Daoy (cell line): ENCODE measurements at places on chromosomes 2 and 18. TPM values are rescaled to one million over a fixed set of nuclear protein-coding genes. Genes with fewer than 3 reads are reported as not detected.

GRCh38 chr2:55877087-55877436 lies 46.5 kb downstream of the EFEMP1 start:
- no peak for DNase-seq

DNA sequence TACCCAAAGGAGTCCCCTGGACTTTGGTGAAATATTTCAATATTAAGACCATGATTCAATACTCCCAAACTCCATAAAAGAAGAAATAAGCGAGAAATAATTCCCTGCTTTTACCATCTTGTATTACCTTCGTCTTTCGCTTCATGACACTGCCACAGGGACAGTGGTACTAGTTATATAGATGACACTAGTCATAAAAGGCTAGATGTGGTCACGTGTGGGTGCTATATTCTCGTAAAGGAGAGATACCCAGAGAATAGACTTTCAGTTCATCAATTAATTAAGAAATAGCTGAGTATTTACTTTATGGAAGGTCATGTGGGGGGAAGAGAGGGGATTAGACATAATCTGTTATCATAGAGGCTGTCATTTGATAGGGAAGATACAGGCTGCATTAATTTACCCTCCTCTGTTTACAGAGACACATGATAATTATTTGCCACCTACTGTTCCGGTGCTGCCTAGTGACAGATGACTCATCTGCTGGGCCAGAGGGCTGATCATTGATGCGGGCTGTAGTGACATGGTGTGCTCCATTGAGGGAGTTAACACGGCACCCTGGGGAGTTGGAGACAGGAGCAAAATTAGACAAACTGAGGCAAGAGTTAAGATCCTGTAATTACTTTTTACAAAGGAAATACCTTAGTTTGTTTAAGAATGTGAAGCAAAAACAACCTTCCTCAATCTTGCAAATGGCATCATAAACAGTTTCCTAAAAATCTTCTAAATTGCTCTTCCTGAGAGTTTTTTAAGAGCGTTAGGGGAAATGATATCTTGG lies 78.2 kb upstream of the ITGB6 start:
- no peak for DNase-seq

DNA sequence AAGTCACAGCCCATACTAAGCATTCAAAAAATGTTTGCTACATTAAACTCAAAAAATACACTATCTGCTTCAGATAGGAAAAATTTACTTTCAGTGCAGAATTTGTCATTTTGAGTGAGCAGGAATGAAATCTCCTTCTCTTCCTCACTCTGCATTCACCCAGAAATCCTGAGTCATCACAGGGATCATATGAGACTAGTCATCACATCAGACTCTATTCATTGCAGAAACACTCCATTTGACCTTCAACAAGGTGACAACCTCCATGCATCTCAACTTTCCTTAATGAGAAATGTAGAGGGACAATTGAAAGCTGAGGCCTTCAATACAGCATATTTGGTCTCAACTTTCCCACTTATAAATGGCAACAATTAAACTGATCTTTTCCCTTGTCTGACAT lies 130.4 kb upstream of the CYP26B1 start:
- peak; percentile 29 for DNase-seq

- no peak for DNase-seq
Observed at GRCh38 chr2:45450634-45451033, 160.4 kb downstream of the SRBD1 start.

DNA sequence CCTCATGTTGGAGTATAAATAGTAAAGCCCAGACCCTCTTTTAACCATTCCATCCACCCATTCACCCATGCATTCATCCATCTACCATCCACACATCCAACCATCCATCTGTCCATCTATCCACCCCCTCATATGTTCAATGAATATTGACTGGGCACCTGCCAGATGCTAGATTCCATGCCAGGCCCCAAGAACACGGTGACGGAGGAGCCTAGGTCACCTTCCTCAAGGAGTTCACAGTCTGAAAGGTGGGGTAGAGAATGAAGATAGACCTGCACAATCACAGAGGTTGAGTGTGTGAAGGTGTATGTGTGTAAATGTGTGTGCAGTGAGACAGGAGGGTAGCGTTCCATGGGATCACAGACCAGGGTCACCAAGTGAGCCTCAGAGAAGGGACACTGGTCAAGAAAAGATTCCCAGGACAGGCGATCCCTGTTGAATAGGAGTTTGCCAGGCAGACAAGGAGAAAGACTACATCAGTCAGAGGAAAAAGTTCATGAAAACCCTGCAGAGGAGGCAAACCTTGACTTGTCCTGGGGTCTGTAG lies 287.2 kb downstream of the CYP26B1 start:
- DNase-seq, result no peak

DNA sequence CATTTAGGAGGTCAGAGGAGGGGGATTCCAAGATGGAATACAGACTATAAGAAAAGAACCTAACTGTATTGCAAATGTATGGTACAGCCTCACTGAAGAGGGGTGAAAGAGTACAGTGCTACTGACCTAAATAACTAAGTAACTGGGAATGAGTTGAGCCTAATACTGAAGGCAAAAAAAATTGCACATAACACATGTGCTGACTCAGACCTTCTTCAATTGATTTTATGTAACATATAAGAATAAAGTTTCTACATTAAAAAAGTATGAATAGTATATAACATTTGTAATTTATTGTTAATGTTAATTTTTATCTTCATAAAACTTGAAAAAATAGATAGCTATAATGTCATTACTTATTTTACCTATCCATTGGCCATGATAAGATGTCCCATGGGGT lies 41.7 kb downstream of the MALT1 start:
- no peak for DNase-seq

- no peak for DNase-seq
Observed at GRCh38 chr2:205056151-205056561, 510.9 kb downstream of the PARD3B start.

DNA sequence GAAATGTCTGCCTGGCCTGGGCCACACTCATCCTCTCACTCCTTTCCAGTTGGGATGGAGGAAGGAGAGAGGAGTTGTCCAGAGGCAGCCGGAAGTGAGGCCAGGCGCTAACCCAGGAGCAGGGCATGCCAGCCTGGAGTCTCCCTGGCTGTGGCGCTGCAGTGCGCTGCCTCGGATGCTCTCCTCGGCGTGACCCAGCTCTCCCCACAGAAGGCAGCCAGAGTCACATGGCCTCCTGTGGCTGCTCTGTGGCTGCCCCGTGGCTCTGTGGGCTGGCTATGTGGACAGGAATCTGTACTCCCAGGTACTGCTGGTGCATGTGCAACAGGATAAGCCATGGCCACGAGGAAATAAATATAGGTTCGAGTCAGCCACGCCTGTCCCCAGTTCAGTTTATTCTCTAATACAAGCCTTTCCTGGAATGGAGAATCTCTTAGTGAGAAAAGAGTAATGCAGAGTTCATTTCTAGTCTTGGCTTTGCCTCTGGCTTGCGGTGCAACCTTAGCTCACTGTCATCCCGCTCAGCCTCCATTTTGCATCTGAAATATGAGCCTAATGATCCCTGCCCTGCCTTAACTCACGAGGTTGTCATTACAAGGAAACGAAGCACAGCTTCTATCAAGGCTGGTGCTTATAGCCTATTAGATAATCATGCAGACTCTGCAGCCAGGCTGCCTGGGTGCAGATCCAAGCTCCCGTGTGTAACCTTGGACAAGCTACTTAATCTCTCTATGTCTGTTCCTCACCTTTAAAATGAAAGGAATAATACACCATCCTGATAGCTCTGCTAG lies 106.3 kb downstream of the ANTXR1 start:
- no peak for DNase-seq

GRCh38 chr2:113119111-113119510 lies 8.3 kb upstream of the IL1RN start:
- DNase-seq, result no peak

DNA sequence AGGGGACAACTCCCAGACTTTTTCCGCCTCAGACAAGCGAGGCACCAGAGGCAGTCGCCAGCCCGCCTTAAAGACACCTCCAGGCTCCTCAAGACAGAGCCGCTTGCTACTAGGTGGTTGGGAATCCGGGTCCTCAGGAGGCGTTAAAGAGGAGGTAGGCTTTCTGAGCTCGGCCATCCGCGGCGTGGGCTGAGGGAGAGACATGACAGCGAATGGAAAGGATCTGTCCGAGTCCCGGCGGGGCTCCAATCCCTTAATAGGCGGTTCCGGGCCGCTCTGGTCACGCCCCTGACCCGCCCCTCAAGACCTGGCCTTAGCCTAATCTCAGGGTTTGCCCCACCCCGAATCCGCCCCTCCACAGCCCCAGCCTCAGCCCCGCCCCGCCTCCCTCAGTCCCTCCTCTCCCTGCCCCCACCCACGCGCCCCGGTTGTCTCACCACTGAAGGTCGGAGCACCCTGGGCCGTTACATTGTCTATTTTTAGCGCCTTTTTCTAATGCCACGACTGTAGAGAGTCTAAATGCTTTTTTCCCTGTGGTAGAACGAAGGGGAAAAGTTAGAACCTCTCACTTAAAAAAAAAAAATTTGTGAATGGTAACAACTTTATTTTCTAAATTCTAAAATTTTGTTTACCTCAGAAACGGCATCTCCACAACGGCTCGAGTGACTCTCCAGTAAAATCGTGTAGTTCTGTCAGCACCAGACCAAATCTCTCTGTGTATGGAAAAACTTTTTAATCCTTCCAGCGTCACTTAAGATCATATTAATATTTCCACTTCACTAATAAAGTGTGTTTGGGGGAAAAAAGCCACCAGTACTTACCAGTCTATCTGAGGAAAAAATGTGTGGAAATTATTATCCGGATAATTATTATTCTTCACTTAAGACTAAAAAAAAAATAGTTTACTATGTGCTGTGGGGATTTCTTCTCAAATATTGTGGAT lies at the start of gene RAD51AP2:
RAD51AP2 (minus strand) TSS at position 229 of the 943 bp plus-strand sequence; CDS start at position 204, 25 bp downstream.
- peak; percentile 92 for DNase-seq

DNA sequence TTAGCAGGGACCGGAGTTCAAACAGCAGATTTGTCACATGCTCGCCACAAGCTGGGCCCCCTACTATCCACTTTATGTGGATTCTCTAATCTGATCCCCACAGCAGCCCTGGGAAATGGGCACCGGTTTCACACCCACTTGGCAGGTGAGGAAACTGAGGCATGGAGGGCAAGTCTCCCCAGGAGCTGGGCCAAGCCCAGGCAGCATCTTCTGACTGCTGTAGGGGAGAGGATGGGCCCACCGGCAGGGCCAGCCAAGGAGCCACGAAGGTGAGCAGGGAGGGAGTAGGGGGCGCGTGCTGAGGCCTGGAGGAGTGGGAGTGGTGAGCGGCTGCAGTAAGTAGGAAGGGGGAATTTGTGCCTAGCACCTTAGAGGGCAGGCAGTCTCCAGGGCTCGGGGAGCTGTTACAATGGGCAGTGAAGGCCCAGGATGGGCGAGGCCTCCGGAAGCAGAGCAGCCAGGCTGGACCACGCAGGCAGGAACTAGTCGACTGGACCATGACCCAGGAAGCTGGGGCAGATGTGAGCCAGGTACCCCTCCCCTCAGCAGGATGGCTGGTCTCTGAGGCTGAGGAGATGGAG lies 37.1 kb downstream of the COA5 start:
- no peak for DNase-seq

- DNase-seq, result no peak
Observed at GRCh38 chr2:102126660-102127059, 15.9 kb upstream of the IL1R1 start.

DNA sequence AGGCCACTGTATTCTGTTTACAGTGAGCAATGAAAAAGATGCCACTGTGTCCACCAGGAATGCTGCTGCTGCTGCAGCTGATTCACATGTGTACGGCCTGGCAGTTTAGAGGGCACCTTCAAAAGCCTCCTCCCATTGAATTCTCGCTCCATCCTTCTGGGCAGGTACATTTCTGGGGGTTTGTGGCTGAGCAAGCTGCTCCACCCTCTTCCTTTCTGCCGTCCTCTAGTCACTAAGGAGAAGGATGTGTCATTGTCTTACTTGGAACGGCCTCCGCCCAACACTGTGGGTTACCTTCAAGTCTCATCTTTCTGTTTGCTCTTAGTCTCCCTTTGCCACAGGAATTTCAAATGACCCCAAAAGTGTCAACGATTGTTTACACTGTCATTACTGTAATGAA lies 182.0 kb downstream of the ZBTB7C start:
- DNase-seq, result peak; percentile 62

DNA sequence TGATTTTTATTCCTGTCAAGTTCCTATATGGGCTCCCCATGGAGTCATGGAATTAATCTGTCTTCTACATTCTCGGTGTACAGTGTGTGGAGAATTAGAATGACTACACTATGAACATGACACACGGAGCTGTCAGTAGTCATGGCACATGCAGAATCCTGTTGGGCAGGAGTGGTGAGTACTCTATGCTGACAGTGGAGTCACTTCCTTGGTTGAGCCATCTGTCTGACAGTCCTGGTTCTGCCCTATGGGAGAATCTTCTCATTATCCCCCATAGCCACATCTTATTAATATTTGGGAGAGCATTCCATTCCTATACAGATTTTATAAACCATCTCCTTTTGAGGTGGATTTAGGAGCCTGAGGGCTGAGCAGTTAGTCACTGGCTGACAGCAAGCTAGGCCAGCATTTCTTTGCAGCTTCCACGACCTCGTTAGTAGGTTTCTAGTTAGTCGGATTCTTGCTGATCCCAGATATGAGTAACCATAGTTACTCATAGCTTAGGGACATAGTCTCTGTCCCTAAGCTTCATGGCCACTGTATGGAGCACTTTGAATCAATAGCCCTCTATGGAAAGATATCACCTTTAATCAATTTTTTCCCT lies 90.6 kb downstream of the MDH1 start:
- DNase-seq, result no peak

DNA sequence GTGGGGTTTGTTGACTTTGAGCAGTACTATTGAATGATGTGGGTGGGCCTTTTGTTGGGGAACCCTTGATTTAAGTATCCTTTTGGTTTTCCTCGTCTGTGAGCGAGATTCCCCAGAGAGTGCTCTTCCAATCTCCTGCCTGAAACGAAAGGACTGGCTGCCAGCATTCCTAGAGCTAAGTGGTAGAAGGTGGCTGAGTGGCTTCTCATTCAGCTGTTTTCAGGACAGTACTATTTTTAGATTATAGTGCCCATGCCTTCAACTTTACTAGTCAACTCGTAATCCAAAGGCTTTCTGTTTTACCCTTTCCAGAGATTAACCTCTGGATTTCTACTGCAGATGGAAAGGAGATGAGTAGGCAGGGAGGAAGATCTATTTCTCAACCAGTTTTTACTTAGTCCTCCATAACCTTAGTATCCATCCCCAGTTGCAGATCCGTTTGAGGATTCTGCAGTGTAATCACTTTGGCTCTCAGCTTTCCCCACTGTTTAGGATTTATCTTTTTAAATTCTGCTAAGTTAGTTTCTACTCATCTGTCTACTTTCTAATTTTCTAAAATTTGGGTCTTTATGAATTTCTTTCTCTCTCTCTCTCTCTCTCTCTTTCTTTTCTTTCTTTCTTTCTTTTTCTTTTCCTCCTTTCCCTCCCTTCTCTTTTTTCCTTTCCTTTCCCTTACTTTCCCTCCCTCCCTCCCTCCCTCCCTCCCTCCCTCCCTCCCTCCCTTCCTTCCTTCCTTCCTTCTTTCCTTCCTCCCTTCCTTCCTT lies 9.2 kb downstream of the SLC4A1AP start:
- no peak for DNase-seq

CRACDL gene
- total RNA-seq, result 0.33 and 1.3 TPM in 2 replicates

CRYBA2 gene
- 2.2 and 4.3 TPM in 2 replicates for total RNA-seq

VWA3B gene
- 0.77 TPM in 1 of 2 replicates, not detected in the other for total RNA-seq

NHEJ1 gene
- total RNA-seq, result 13.6 and 22.0 TPM in 2 replicates

ST8SIA3 gene
- not detected in 2 replicates for total RNA-seq

MC4R gene
- total RNA-seq, result not detected in 2 replicates

SH3RF3 gene
- 3.0 and 3.3 TPM in 2 replicates for total RNA-seq

ANKRD53 gene
- not detected in 2 replicates for total RNA-seq

IL1A gene
- 26.0 and 29.8 TPM in 2 replicates for total RNA-seq

CCDC85A gene
- 0.74 and 1.3 TPM in 2 replicates for total RNA-seq

UGT1A4 gene
- total RNA-seq, result 0.63 TPM in 1 of 2 replicates, not detected in the other
